ENCODE measurements at places on chromosomes 6 and 20.

GRCh38 chr6:163900570-163900969 is 486.1 kb downstream of the QKI start:
- no peak for DNase-seq

DNA sequence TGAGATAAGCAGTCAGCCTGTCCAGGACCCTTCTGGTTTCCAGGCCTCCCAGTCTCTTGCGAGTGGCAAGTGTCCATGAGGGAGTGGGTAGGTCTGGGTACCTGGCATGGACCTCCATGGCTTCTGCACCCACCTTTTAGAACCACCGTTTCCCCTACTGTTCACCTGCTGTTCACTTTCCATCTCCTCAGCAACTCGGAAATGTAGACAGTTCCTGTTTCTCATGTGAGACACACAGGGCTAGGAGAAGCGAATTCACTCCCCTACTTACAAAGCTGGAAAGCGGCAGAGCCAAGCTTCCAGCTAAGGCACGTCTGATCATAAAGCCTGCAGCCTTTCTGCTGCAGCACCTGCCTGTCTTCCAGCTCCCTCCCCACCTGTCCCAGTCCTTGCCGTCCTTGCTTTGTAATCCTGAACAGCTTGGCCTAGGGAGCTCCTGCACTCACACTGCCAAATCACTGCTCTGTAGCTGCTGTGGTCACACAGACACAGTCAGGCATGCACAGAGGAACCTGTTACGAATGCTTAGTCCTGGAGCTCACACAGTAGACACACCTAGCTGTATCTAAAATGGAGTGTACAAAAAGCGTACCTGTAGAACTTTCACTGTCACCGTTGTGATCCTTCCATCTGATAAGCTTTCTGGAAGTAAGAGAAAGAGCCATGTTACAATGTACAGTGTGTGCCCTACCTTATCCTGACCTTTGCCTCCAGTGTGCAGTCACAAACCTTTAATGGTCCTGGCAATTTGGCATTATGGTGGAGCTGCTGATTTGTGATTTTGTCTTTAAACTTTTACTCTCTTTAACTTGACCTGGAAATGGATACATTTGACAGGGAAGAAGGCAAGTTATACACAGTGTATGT is 294.1 kb downstream of the NRN1 start:
- no peak for DNase-seq

- no peak for DNase-seq
Measured at GRCh38 chr6:166454692-166455515, 72.2 kb upstream of the MPC1 start.

GRCh38 chr6:82072121-82072521 is 175.4 kb downstream of the IBTK start:
- peak; percentile 59 for DNase-seq

- no peak for DNase-seq
Measured at GRCh38 chr20:33298391-33298790, 15.4 kb downstream of the BPIFB1 start.

GRCh38 chr6:29999416-29999815 is 57.1 kb downstream of the HLA-A start:
- DNase-seq, result no peak

- DNase-seq, result no peak
Measured at GRCh38 chr6:149919834-149920225, 3.1 kb downstream of the RAET1G start.

DNA sequence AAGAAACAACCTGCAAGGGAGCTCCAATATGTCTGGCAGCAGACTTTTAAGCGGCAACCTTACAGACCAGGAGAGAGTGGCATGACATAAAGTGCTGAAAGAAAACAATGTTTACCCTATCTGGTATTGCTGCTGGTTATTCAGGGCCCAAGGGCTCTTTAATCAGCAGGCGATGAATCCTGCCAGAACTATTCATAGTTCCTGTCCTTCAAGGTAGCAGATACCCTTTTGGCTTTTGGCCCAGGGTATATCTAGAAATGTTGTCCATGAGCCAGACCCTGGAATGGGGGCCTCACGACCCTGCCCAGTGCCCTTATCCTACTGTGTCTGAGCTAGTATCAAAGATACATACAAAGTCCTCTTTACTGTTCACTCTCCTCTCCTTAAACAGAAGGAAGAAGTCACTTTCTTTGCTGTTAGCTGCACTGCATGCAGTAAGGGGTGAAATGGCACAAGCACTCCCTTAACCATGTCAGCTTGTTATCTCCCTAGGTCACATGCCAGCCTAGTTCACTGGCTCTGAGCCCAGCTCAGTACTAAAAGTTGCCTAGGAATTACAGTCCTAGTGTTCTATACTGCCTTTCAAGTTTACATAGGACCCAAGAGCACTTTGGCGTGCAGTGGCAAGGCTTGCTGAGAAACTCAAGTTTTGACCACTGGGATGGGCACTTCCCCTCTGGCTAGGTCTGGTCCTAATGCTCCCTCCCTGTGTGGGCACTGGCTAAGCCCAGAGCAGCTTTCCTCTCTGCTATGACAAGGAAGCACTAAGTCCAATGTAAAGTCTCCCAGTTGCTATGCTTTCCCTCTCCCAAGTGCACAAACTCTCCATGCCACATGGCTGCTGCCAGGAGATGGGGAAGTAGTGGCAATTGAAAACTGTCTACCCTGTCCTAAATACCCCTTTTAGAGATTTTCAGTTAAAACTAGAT is 122.0 kb downstream of the HTR1B start:
- DNase-seq, result no peak

- peak; percentile 37 for DNase-seq
Measured at GRCh38 chr6:127343809-127344659, 625 bp upstream of the ECHDC1 start.

GRCh38 chr6:108739496-108740330 is 108.5 kb upstream of the ARMC2 start:
- no peak for DNase-seq

- DNase-seq, result no peak
Measured at GRCh38 chr6:37588735-37589108, 89.0 kb upstream of the CCDC167 start.

- no peak for DNase-seq
Measured at GRCh38 chr6:159397753-159398152, 228.6 kb downstream of the FNDC1 start.

- no peak for DNase-seq
Measured at GRCh38 chr6:44269921-44270525, at the start of gene TMEM151B. TSS of gene TMEM151B (plus strand) at chr6:44270450. CDS start at chr6:44270743, 293 bp downstream.

GRCh38 chr6:55082021-55082420 is 92.3 kb upstream of the HCRTR2 start:
- no peak for DNase-seq

GRCh38 chr6:90997076-90997475 is 410.2 kb upstream of the MAP3K7 start:
- no peak for DNase-seq

- no peak for DNase-seq
Measured at GRCh38 chr6:158087224-158087867, 80.7 kb downstream of the SERAC1 start.

DNA sequence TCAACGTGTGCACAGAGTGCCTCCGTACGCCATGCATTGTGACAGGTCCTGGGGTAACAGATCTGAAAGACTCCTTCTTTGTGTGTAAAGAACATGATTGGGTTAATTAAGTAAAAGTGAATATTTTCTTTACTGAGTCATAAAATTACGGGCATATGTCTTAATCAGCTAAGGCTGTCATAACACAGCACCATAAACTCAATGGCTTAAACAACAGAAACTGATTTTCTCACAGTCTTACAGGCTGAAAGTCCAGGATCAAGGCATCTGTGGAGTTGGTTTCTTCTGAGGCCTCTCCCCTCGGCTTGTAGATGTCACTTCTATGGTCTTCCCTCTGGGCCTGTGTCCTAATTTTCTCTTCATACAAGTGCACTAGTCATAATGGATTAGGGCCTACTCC is 176.9 kb downstream of the MTFR2 start:
- no peak for DNase-seq

GRCh38 chr20:9236458-9236857 is 167.6 kb downstream of the PLCB4 start:
- no peak for DNase-seq

GRCh38 chr6:25006565-25007001 is 70.8 kb upstream of the RIPOR2 start:
- peak; percentile 95 for DNase-seq

GRCh38 chr20:3000852-3001523 is 42.4 kb upstream of the GNRH2 start:
- peak; percentile 29 for DNase-seq

All from suppressor macrophage (primary cell).